ENCODE measurements at places on chromosomes 1 and 21.

- no peak for DNase-seq
These were observed 62.7 kb downstream of the PRDM2 start for GRCh38 chr1:13762642-13763041.

DNA sequence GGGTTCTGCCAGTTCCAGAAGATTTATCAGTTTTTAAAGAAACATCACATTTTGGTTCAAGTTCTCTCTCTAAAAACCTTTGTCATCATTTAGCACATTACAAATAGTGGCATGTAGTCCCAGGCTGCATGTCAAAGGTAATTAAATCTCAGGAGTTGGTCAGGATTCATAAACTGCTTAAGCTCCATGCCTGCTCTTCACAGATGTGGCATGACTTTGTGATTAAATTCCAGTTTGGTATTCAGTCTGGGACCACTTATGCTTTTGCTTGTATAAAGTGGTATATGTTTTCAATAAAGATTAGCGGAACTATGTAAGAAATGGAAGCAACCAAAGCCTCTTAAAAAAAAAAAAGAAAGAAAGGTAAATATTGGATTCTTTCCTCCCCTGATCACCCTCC, 408.0 kb downstream of the DISC1 start:
- no peak for DNase-seq

- no peak for DNase-seq
These were observed 383.5 kb upstream of the B3GALT2 start for GRCh38 chr1:193569983-193570269.

GRCh38 chr1:72186733-72187307, 95.5 kb downstream of the NEGR1 start:
- peak; percentile 6 for DNase-seq

- no peak for DNase-seq
These were observed 150.8 kb downstream of the FASLG start for GRCh38 chr1:172809750-172810149.

DNA sequence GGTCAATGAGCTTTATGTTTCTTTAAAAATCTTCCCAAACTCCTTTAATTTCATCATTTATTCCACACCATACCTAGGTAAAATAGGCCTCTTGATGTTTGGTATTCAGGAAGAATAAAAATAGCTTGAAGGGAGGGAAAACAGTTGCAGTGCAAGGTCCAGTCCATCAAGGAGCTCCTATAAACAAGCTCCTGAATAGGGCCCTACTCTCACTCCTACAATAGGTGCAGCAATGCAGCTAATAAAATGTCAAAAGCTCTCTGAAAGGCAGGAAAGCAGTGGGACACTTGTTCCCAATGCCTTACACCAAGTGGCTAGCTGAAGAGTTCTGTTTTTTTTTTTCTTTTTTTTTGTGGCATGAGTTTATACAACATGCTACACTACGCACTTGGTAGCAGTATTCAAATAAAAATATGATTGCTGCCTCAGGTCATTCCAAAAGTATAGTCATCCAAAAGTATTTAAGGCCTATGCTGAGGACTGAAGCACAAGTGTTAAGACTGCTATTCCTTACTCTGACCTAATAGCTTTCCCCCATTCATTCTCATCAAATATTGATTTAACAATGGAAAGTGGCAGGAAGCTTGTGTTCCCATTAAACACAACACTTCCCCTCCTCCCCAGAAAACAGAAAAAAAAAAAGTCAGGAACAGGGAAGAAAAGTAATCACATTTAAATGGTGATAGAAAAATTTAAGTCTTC, 9.8 kb downstream of the TEX38 start:
- DNase-seq: no peak

DNA sequence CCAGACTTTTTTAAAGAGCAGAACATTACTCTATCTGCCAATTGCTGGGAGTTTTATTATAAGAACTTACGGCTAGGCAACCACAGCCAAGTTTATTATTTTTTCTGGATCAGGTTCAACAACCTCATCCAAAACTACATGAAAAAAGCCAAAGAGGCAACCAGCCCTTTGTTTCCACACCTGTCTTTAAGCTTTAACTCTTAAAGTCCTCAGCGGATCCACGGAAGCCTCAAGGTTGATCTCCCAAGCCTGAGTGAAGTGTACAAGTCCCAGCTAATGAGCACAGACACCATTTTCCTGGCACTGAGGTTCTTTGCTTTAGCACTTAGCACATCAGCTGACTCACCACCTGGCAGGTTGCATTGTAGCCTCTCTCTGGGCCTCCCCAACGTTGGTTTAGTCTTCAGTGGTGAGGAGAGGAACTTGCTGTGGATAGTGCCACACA, 143.1 kb downstream of the TGFBR3 start:
- no peak for DNase-seq

GRCh38 chr1:179800481-179800880, 57.4 kb downstream of the FAM163A start:
- DNase-seq: no peak

DNA sequence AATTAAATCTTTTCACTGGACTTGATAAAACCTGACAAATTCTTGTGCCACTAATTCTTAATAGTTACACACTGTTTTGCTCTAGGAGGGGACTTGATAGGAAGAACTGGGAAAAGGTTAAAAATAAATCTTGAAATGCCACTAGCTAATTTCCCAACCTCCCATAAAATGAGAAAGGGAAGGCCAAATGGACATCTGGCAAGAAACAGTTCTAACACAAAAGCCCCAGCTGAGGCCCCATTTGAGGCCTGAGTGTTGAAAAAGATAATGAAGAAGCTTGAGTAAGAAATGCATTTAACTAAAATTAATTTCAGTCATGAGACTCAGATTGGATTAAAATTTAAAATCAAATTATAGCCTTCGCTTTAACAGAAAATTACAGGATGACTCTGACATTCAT, 11.2 kb upstream of the RAP1GAP start:
- DNase-seq: no peak

DNA sequence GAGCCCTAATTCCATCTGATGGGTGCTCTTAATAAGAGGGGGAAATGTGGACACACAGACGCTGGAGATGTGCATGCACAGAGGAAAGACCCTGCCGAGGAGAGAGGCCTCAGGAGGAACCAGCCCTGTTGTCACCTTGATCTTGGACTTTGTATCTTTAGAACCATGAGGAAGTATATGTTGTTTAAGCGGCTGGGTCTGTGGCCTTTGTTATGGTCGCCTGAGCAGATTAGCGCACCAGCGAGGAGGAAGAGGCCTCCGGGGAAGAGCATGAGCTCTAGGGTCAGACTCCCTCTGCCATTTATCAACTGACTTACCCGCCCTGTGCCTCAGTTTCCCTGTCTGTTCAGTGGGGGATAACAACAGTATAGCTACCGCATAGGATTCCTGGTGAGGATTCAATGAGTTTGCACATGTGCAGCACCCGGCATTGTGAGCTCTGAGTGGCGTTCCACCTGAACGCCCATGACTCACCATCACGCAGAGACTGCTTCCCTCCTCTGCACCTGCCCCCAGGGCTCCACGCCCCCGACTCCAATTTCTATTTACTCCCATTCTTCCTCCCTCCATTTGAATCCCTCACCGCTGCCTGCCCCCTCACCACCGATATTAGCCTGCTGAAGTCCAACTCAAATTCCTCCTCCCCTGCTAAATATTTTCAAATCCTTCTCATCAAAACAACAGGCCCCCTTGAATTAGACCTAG, 67.2 kb downstream of the ATP5PO start:
- DNase-seq: no peak

GRCh38 chr1:10869933-10870332, 73.5 kb upstream of the CASZ1 start:
- no peak for DNase-seq

GRCh38 chr1:221308534-221309511, 429.6 kb downstream of the HLX start:
- no peak for DNase-seq

GRCh38 chr1:238738892-238739291, 647.5 kb upstream of the CHRM3 start:
- no peak for DNase-seq

- DNase-seq: no peak
These were observed 35.2 kb downstream of the GRIK1 start for GRCh38 chr21:29904359-29905282.

DNA sequence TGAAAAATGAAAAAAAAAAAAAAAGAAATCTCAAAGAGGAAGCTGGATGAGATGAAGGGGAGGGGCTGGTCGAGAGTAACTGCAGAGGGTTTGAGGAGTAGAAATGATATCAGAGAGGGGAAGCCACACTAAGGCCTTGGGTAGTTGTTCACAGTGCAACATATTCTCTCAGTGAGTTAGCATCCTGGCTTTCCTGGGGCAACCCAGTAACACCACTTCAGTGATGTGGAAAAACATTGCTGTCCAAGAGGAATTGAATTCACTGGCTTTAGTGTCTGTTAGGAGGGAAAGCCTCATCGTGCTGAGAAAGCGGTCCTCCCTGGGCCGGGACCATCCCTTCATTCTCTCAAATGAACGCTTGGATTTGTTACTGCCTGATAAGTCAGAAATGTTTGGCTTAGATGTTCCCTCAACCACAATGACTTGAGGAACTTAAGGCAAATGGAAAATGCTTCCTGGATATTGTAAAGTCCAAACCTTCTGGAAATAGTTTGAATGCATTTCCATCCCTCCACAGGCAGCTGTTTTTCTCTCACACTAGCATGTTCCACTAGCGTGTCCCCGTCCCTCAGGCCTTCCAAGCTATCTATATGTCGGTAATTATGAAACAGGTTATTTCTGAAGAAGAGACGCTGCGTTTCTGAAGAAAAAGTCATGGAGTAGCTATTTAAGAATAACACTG, 12.2 kb downstream of the TGFB2 start:
- DNase-seq: no peak

- DNase-seq: peak; percentile 73
These were observed 9.8 kb downstream of the NHLH1 start for GRCh38 chr1:160376525-160377131.

DNA sequence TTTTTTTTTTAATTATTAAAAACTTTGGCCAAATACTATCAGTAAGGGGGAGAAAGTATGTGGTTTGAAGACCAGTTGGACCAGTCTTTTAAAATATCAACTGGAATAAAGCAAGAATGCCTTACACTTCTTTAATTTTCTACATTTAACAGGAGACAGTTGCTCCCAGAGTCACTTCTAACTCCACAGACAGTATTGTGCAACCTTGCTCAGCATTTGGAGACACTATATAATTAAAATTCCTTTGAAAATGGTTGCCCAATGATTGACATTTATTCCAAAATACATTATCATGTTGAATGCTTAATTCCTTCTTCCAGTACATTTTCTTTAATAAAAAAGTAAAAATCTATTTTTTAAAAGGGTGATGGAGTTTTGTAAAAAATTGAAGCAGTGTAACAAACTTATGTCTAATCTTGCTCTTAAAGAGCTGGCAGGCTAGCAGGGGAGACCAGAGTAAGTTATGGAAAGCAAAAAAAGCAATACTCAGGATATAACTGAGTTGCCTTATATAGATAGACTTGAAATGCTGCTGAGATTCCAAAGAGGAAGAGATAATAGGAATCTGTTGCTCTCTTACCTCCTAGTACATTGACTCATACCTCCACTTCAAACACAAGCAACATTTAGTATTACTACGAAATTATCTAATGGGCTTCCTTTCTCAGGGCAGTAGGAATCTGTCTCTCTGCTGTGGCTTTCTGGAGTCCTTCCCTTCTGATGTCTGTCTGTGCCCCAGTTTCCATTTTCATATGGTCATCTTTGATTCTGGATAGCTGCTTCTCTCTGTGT, 69.7 kb upstream of the RGL1 start:
- no peak for DNase-seq

DNA sequence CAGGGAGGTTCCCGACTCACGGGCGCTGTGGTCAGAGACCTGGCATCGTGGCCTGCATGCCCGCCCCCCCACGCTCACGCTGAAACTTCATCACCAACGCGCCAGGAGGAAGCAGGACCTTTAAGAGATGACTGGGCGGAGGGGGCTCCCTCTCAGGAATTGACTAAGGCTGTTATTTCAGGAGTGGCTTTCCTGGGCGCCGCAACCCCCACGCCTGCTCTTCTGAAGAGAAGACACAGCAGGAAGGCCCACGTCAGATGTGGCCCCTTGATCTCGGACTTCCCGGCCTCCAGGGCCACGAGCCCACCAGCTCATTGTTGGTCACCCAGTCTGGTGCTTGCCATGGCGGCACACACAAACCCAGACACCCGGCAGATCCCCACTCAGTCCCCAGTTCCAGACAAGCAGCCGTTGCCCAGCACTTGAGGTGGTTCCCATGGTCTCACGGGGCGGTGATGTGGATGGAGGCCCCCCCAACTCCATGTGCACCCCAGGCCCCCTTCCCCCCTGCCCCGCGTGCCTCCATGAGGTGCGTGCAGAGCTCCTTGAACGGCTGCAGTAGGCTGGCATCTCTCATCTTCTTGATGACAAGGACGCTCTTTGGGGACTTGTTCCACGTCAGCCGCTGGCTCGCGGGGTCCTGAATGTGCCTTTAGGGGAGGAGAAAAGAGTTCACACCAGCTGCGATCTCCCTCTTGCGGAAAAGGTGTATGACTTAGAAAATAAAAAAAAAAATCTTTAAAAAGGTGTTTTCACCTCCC, 21.4 kb downstream of the NADK start:
- DNase-seq: no peak

DNA sequence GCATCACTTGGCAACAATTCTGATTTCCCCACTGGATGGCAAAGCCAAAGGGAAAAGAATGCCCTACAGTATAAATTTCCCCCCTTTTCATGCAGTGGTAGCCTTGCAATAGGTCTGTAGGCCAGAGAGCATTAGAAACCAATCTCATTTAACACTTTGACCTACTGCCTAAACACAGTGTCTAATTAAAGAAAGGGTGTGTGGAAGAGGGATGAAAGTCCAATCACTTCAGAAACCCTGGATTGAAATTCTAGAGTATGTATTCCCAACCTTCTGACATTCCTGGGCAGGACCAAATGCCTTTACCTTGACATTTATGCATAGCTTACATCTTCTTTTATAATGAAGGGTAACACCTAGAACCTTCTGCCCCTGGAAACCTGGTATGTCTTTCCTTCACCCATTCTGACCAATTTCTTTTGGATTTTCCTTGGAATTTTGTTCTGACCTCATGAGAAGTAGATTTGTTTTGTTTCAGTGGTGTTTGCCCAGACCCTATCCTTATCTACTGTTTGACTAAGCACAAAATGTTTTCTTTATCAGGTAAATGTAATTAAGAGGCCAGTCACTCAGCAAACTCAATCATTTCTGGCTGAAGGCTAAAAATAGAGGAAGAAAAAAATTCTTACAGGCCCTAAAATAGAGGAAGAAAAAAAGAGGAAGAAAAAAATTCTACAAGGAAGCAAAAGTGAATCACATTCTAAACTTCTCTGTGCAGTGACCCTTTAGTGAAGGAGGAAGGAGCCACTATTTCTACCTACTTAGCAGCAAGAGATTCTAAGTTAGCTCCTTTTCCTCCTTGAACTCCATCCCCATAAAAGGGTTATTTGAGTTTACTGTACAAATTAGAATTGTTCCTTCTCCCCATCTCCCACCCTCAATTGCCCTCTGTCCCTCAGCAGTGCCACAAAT, 129.5 kb upstream of the DSCAM start:
- DNase-seq: no peak

- no peak for DNase-seq
These were observed 201.6 kb upstream of the PLXNA2 start for GRCh38 chr1:208445758-208446203.

DNA sequence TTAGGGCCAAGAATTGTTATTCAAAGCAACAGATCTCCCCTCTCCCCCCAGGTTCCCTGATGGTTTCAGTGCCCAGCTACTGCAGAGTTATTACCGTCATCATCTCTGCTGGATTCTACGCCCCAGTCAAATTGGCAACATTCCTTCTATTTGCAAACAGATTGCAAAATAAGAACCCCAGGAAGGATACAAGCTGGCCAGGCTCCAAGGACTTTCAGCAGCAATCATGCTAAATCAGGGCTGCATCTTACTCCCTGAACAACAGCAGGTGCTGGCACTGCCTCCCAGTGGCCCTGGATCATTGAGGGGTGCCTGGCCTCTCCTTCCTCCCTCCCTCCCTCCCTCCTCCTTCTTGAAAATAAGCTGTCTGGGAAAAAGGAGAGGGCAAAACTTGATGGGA, 521.6 kb upstream of the BEND5 start:
- DNase-seq: peak; percentile 19
